ENCODE measurements at places on chromosomes 1 and 21.

DNA sequence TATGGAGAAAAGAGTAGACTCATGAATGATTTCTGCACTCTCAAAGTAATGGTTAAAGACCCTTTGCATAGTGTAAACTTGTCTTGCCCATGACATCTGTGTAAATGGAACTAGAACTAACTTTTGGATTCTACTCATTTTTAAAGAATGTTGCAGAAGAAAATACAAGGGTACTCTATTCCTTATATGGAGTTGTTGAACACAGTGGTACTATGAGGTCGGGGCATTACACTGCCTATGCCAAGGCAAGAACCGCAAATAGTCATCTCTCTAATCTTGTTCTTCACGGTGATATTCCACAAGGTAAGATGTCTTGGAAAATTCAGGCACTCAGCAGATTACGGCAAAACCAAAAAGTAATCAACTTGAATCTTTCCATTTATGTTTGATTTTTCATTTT is 19.8 kb downstream of the CCT8 start:
- no peak for DNase-seq

DNA sequence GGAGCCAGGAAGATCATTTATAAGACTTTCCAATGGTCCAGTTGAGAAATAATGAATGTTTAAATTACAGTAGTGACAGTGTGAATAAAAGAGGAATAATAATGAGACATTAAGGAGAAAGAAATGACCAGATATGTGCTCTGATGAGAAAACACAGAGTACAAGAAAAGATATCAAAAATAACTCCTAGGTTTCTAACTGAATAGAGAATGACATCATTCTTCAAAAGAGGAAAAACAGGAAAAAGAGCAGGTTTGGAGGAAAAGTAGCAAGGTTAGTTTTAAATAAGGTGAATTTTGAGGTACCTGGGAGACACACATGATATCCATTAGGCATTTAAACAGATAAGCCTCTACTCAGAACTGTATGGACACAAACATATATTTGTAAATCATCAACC is 55.0 kb downstream of the ANKRD13C start:
- DNase-seq = no peak

DNA sequence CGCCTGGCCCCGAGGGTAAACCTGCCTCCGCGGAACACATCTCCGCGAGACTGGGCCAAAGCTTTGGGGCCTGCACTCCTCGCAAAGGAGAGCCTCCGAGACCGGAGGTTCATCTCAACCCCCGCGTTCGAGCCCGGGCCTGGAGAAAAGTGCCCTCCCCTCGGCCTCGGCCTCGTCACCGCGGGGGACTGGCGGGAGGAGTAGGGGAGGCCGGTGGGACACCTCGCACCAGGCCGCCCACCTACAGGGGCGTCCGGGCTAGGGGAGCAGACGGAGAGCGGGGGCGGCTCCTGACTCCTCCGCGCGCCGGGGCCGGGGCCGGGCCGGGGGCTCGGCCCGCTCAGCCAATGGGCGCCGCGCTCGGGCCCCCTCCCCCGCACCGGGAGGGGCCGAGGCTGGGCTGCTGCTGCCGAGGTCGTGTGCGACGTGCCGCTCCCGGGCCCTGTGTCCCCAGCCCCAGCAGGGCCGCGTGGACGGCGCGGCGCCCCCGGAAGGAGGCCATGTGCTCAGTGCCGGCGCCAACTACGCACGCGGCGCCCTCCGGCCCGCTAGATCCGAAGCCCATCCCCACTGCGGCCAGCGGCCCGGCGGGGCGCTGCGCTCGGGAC is 684 bp downstream of the SLC2A1 start:
- DNase-seq = peak; percentile 96

DNA sequence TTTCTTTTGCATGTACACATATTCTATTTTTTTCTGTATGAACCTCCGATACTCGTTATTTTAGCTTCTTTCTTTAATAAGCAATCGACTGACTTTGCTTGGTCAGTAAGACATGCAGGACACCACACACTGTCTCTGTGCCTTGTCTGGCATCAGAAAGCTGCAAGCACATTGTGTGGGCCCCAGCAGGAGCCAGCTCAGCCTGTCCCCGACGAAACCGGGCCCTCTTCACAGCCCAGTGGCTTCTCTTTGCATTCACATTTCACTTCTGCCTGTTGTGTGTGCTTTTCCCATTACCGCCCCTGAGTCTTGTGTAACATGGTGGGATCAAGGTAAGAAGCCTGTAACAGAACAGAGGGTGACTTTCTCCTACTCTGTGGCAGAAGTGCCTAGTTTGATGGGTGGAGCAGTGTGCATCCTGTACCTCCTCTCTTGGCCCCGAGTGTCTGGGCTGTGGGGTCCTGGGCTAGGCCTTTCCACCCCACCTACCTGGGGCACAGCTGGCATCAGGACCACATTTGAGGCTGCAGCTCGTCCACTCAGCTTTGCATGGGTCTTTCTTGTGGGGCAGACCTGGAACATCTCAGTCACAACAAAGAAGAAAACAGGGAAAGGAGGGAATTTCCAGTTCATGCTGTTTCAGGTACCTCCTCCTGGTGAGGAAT is 118.9 kb upstream of the COL6A1 start:
- DNase-seq = no peak

DNA sequence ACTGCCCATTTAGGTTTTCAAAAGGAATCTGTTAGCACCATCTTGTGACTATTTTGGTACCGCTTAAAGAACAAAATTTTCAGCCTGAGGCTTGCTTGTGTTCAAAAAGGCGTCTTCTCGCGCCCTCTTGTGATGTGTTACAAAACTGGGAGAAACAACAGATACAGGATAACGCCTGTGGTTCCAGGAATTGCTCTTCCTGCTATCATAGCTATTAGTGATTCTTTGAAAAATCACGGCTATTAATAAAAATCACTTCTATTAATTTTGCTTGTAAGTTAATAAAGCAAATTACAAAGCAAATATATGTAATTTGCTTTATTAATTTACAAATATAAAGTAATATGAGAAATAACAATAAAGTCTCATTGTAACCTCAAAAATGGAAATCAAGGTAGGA is 82.2 kb upstream of the ABCD3 start:
- DNase-seq = peak; percentile 30

DNA sequence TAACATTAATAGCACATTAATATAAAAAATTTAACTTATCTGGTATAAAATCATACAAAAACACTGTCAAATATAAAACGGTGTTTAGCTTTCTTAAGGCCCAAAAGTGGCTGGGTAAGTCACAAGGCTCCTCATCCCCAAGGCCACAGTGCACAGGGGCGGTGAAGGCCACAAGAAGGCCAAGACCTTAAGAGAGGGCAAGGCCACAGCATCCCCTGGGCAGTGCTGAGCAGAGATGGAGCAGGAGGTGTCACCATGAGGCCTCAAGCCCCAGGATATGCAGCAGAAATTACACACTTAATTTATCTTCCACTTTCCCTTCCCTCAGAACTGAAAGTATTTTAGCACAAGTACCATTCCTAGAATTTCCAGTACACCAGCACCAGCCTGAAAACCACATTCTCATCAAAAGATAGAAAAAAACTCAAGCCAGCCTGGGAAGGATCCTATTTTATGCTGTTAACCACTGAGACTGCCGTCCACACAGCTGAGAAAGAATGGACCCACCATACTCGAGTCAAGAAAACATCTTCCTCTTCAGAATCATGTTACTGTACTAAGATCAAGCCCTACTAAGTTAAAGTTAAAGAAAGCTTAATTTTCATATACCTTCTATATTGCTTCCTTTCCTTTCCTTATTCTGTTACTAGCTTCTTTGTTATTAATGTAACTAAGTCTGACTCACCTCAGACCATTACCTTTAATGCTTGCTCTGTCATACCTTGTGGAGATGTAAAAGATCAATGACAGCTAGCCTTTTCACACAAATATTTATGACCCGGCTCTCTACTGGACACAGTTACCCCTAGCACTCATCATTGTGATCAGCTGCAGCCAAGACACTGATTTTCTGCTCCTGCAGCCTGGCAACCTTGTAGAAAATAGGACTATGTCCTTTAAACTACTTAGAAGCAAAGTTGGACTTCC is 26.4 kb upstream of the FMO1 start:
- DNase-seq = no peak

DNA sequence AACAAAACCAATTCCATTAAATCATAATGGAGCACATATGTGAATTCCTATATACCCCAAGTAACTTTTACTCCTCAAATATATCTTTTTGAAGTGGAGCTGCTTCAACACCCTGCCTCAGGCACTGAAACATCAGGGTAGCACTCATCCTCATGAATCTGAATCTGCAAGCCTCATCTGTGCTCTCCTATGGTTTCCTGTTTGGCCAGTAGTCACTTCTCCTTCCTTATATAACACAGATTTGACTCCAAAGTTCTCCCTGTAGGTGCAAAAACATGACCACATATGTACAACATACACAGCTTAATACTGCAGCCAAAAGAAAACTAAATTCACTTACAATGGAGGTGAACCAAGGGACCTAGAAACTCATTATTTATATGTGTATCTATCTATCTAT is 7.2 kb downstream of the TRIT1 start:
- DNase-seq = no peak

- DNase-seq = no peak
Observed at GRCh38 chr1:207033302-207033701, 746 bp upstream of the C1orf116 start.

Data from GM20000 (cell line).